A549 (cell line): ENCODE measurements at places on chromosomes 1 and 21. TPM values are rescaled to one million over a fixed set of nuclear protein-coding genes. Genes with fewer than 3 reads are reported as not detected.

SAMSN1 gene
- 0.05 TPM in 1 of 3 replicates, not detected in the others for polyA plus RNA-seq

SF3B4 gene
- 92.3 to 97.7 TPM (median 94.6 TPM) in 3 replicates for polyA plus RNA-seq

TNNT2 gene
- polyA plus RNA-seq, result 0.09 to 0.10 TPM (median 0.09 TPM) in 3 replicates

- no peak for DNase-seq
These were observed 195.3 kb downstream of the C1orf94 start for GRCh38 chr1:34371829-34372532.

GRCh38 chr1:61227857-61228550, 145.6 kb downstream of the NFIA start:
- DNase-seq, result no peak

DNA sequence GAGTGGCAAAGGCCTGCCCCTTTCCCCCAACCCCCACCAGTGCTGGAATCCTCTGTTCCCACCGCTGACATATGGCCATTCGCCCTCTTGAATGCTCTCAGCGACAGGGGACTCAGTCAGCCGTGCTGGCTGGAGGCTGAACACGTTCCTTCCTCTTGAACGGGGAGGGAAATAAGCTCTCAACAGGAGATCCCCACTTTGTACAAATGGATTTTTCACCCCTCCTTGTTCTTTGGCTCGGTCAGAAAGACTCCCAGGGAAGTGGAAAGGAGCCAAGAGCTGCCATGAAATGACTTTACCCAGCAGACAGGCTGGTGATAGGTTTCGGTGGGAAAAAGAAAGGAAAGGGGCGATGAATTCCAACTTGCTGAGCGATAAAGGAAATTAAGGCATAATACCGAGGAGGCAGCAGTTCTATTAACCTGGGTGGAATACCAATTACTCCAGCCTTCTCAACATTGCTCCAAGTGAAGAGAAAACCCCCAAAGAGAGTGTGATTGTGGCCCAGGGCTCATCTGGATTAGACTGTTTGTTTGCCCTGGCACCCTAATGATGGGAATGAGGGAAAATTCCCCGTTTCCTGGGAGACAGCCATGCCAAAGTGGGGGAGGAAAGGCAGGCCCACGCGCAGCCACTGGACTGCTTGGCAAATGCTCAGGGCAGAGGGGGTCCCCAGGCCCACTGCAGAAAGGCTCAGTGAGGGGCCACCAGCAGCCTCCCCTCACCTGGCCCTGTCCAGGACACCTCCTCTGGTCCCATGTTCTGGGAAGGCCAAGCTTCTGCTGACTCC, 23.9 kb downstream of the LRP8 start:
- DNase-seq, result no peak

GRCh38 chr1:116345843-116346242, 27.2 kb upstream of the ATP1A1 start:
- DNase-seq, result no peak

DNA sequence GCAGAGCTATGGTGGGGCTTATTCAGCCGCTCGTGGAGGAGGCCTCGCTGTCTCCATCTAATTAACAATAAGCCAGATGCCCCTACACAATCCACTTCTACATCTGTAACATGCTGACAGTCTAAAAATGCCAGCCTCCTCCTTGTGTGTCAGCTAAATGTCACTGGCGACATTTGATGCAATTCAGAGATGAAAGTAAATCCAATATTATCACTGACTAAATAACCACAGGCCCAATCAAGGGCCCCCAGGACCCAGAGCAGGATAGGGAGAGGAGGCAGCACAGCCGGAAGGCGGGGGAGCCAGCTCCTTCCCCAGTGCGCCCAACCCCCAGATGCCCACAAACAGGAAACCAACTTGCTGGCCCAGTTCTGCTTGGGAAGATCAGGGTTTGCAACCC, 76.6 kb downstream of the DMRTA2 start:
- no peak for DNase-seq

- no peak for DNase-seq
These were observed 51.5 kb downstream of the KCNAB2 start for GRCh38 chr1:6097117-6097595.

GRCh38 chr1:156673387-156674121, 3.7 kb downstream of the NES start:
- no peak for DNase-seq

- DNase-seq, result no peak
These were observed at the start of gene A3GALT2 for GRCh38 chr1:33320619-33321165. Gene A3GALT2 (minus strand): TSS chr1:33321098. CDS start chr1:33321098, 0 bp downstream.

GRCh38 chr1:234550341-234551031, 59.5 kb downstream of the IRF2BP2 start:
- no peak for DNase-seq

GRCh38 chr1:101178688-101179491, 57.9 kb upstream of the S1PR1 start:
- no peak for DNase-seq

GRCh38 chr1:12230549-12231275, 882 bp downstream of the VPS13D start:
- DNase-seq, result no peak

DNA sequence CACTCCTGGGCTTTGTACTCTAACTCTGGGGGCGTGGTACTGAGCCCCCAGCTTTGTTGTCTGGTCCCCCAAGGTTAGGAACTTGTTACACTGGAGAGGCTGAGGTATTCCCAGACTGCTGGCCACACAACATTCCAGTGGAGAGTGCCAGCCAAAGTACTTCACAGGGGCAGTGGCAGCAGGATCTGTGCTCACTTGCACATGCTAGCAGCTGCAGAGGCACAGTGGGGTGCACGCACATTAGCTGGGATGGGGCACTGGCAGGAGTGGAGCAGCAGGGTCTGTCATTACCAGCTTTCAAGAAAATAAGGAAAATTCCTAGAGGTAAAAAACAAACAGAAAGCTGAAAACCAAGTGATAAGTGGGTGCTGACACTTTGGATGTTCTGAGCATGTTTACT, 31.0 kb downstream of the ZNF691 start:
- no peak for DNase-seq

- peak; percentile 62 for DNase-seq
These were observed at the start of gene CTNNBIP1 for GRCh38 chr1:9910076-9910422. Gene CTNNBIP1 (minus strand): TSS chr1:9910269. CDS start chr1:9872064, 38,205 bp downstream.

GRCh38 chr1:21621761-21622436, 47.3 kb downstream of the RAP1GAP start:
- no peak for DNase-seq

DNA sequence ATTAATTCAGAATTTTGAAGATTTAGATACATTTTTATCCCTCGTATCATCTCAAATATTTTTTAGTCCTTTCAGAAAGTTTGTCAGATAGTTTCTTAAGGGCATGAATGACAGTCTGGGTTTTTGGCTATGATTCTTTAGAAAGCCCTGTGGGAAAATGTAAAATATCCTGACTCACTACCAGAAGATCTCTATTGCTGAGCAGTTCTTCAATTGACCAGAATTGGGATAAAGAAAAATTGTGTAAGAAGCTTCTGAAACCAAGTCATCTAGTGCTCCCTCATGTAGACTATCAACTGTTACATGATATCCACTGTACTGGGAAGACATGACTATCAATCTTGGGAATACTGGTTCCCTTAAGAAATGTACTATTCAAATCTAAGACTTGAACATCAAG, 608.3 kb upstream of the CHRM3 start:
- no peak for DNase-seq

GRCh38 chr1:198359024-198359653, 181.3 kb downstream of the ATP6V1G3 start:
- no peak for DNase-seq
